ENCODE measurements at places on chromosomes 1 and 21.

- no peak for DNase-seq
These were observed 579 bp downstream of the SH3BP5L start for GRCh38 chr1:248825136-248825535.

DNA sequence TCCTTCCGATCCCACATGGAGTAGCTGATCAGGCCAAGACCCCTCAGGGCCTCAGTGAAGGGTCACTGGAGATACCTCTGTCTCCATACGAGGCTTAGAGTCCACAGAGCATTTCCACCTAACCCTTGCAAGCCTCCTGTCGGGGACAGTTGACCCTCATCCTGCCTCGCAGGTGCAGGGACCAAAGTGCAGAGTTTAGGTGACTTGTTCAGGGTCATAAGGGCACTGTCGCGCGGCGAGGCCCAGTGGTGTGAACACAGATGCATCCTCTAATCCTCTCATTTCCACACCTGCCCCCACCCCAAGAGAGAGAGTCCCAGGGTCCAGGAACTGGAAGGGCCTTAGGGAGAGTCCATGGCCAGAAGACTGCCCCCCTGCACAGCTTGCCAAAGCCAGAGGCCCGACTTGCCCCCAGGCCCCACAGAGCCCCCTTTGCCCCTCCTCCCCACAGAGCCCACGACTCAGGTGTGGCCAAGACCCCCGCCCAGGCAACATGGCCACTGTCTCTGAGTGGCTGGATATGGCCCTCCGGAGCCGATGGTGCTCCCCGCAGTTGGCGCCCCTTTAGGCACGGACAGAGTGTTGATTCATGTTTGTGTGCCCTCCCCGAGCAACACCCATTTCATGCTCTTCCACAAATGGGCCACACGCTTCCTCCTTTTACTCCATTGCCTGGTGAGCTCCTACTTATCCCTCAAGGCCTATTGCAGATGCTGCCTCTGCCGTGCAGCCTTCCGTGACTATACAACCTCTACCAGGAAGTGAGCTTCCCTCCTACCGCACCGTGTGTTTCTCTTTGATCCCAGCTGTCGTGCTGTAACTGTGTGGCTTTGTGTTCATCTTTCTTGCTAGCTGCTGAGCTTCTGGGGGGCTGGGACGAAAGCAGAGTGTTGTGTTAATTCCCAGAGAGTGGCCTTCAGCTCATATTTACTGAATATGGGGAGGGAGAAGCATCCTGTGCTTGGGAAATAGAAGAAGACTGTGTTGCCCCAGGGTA, 1.7 kb downstream of the TRPM2 start:
- DNase-seq = no peak

- DNase-seq = no peak
These were observed 76.5 kb upstream of the USH2A start for GRCh38 chr1:216499581-216500272.

- no peak for DNase-seq
These were observed 548.2 kb downstream of the PTPRU start for GRCh38 chr1:29784276-29785136.
